ENCODE measurements at places on chromosomes 12 and 14.

GRCh38 chr12:7937833-7938506 is 2.0 kb upstream of the SLC2A3 start:
- no peak for DNase-seq

GRCh38 chr14:65574611-65575010 is 162.1 kb downstream of the FUT8 start:
- no peak for DNase-seq

GRCh38 chr14:68840454-68840853 is 47.6 kb upstream of the ZFP36L1 start:
- DNase-seq = no peak

- no peak for DNase-seq
These were observed 247.0 kb downstream of the EMP1 start for GRCh38 chr12:13443498-13443897.

DNA sequence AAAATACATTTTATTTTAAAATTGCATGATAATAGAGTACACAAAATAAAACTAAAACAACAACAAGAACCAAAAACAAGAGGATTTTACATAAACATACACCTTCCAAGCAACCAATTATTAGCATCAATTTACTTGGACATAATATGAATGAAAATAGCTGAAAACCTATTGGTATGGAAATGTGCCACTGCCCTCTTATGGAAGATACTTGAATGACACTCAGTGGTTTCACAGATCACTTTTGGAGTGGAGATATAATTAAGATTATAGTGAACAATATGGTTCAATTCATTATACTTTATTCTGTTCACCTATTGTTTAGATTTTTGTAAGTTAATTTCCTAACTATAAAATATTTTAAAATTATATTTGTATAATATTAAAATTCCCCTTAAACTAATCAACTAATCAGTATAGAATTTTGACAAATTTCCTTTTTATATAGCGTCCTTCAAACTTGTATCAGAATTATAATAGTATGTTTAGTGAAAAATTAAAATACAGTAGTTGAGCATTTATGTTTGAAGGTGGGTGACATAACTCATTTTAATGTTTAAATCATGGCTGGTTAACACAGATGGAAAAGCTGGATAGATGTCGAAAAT is 70.1 kb downstream of the SLC6A15 start:
- DNase-seq = no peak

DNA sequence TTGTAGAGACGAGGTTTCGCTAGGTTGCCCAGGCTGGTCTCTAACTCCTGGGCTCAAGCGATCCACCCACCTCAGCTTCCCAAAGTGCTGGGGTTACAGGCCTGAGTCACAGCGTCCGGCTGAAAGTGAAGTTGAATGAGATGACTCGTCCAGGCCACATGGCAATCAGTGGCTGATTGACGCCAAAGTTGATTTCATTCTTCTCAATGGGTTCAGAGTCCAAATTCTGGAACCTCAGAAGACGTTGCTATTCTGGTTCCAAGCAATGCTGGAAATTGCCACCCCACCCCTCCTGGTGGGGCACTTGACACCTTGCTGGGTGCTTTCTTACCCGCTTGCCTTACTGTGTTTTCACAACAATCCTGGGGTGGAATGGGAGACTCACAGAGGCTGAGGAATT is 14.9 kb downstream of the ABCB9 start:
- DNase-seq = no peak

- DNase-seq = no peak
These were observed 114.4 kb downstream of the FOXA1 start for GRCh38 chr14:37480446-37481290.

GRCh38 chr14:104642540-104642868 is 37.9 kb upstream of the TMEM179 start:
- no peak for DNase-seq

All from stimulated activated naive B cell treated with anti-CD40 and anti-IgM and Interleukin-4, amounts not matched to agents 10 μg/mL and 1 μg/mL and 100 μg/mL, for 72 hours (primary cell).